GF-D8 (cell line): ENCODE measurements at places on chromosomes 11 and 22.

GRCh38 chr11:2519862-2520735 is 75.3 kb downstream of the KCNQ1 start:
- no peak for DNase-seq

DNA sequence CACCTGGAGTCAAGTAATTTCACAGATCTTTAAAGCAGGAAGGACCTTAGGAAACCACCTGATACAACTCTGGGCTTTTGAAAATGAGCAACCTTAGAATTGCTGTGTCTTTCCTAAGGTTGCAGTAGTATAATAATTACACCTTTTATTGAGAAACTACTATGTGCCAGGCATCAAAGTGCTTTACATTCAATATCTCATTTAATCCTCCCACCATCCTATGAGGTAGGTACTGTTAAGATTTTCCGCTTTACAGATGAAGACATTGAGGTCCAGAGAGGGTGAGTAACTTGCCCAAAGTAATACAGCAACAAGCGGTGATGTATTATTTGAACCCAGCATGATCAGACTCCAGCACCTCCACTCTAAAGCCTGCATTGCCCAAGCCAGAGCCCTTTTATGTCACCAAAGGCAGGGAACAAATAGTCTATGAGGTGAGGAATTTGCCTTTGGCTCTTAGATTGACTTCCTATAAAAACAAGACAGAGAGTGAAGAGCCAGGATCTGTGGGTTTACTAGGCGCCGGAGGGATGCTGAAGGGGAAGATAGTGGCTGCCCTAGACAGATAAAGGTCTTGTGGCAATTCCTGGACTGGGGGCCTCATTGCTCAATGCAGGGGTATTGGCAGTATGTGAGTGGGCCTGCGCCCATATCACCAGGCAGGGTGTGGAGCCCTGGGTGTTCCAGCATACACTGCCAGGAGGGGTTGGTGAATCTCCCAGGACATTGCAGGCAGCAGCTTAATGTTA is 157.1 kb downstream of the FBXO7 start:
- no peak for DNase-seq

DNA sequence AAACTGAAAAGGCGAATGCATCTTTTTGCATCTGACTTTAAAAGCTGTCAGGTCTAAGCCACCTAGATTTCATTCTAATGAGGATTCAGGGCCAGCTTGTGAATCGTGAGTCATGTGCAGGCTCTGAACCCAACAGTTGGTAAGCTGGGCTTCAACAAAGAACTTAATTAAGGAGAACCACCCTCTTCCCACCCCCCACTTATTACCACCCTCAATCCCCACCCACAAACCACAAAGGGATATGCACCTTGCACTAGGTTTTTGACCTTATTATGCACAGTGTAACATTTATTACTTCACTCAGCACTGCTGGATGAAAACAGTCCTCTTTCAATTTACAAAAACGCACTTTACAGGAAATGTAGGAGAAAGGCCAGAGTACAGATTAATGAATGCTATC is 94.1 kb upstream of the LIN7C start:
- DNase-seq = no peak

GRCh38 chr11:73288192-73288872 is 16.2 kb downstream of the P2RY6 start:
- peak; percentile 19 for DNase-seq

- no peak for DNase-seq
Measured at GRCh38 chr11:6473451-6474412, at the start of gene TRIM3. Gene TRIM3, minus strand, starts transcription at chr11:6473941. Its CDS starts 8,246 bp downstream, at chr11:6465695.

GRCh38 chr11:133202816-133203215 is 329.5 kb downstream of the OPCML start:
- DNase-seq = no peak

GRCh38 chr22:23305321-23305910 is 125.1 kb downstream of the BCR start:
- no peak for DNase-seq

GRCh38 chr11:96228910-96229309 is 114.1 kb downstream of the MAML2 start:
- DNase-seq = no peak

- DNase-seq = no peak
Measured at GRCh38 chr11:5083602-5084001, 14.2 kb downstream of the OR52E1 start.

- no peak for DNase-seq
Measured at GRCh38 chr11:47409440-47410369, 1.3 kb downstream of the SLC39A13 start.

DNA sequence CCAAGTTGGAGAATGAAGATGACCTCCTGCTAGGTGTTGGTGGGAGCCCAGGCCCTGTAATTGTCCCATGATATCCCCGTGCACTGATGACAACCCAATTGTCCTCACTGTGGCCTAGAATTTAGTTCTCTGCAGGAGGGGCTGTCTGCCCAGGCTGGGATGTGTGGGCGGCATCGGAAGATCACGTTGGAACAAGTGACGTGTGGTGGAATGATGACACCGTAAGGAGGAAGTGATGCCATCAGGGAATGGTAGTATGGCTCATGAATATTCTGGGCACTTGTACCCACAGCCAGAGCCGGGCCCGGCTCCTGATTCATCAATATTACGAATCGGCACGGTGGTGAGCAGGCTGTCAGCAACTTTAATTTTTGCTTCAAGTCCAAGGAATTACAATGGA is 111.6 kb downstream of the MIAT start:
- DNase-seq = no peak

DNA sequence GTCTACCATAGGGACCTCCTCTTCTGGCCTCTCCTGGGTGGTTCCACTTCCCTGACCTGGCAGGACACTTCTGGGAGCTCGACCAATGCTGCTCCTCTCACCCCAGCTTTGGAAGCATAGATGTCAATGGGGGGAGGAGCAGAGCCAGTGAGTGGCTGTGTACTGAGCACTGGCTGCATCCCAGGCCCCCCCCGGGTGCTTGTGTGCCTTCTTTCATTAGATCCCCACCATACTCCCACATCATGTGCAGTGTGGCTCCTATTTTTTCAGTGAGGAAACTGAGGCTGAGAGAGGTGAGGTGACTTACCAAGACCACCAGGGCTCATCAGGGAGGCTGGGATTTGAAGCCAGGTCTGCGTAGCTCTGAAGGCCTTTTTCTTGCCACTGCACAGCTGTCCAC is 44.3 kb downstream of the LRRC32 start:
- DNase-seq = no peak

GRCh38 chr11:111736621-111737443 is 29.4 kb downstream of the PPP2R1B start:
- no peak for DNase-seq

GRCh38 chr11:12077535-12078280 is 32.7 kb upstream of the MICAL2 start:
- no peak for DNase-seq

DNA sequence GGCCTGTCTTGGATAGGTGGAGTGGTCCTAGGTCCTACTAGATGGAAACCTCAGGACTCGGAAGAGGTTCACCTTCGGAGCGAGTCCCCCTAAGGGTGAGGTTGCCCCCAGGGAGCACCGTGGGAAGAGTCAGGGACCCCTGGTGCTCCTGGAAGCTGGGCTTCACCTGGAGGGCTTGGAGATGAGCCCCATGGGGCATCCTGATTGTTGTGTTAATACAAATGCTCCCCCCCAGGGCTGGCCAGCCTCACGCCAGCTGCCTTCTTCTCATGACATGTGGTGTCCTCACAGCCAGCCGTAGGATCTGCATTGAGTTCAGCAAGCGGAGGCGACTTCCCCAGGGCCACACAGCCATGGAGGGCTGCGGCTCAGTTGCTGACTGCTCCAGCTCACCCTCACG is 1487.5 kb downstream of the BRD1 start:
- DNase-seq = no peak

DNA sequence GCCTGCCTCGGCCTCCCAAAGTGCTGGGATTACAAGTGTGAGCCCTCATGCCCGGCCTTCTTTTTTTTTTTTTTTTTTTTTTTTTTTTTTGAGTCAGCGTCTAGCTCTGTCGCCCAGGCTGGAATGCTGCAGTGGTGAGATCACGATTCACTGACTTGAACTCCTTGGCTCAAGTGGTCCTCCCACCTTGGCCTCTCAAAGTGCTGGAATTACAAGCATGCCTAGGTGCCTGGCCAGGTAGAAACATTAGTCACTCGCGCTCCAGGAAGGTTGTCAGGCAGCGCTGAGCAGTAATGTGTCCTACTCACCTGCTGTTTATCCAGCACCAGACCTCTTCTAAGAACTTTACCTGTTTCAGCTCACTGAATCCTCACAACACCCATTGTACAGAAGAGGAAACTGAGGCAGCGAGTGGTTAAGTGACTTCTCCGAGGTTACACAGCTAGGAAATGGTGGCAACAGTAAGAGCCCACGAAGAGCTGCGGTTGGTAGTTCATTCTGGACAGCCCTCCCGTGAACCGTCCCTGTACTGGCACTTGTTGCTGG is 496 bp upstream of the CST6 start:
- no peak for DNase-seq

DNA sequence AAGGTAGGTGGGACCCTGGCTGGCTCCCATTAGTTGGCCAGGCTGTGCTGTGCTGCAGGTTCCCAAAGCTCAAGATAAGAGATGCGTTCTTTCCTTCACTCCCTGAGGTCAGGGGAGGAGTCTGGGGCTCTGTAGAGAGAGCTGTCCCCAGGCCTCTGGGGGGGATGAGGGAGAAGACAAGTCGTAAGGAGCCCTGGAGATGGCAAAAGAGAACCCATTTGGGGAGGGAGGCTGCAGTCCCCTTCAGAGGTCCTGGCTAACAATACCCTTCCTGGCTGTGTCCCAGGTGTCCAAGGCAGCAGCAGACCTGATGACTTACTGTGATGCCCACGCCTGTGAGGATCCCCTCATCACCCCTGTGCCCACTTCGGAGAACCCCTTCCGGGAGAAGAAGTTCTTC is 916 bp downstream of the GNG3 start:
- no peak for DNase-seq

GRCh38 chr22:38951734-38952133 is 5.7 kb upstream of the APOBEC3A start:
- no peak for DNase-seq

DNA sequence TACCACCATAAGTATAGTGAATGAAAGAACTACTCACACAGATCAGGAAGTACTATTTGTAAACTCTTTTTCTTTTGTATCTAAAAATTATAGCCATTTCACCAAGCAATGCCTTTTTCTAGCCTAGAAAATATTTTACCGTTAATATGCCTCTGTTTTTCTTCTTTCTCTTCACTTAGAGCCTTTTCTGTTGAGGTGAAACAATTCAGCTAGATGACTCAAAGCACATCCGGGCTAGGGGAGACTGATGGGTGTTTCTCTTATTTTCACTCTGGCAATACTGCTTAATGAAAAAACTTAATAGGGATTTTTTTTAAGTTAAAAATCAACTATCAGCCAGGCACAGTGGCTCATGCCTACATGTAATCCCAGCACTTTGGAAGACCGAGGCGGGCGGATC is 93.3 kb downstream of the SGSM3 start:
- no peak for DNase-seq

GRCh38 chr22:21568347-21569075 is 997 bp downstream of the UBE2L3 start:
- no peak for DNase-seq

DNA sequence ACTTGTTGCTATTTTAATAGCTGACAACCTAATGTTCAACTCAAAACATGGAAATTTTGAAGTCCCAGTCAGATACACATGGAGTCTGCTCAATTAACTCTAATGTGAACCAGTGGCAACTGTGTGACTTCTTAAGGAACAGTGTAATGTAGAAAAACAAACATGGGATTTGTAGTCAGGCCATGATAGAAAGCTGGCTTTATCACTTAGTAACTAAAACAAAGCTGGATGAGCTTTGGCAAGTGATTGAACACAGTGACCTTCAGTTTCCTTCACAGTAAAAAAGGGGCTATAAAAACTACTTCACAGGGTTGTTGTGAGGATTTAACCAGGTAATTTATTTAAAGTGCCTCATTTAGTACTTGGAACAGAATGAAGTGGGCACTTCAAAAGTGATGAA is 62.6 kb downstream of the PRCP start:
- no peak for DNase-seq

GRCh38 chr11:101620026-101620425 is 36.2 kb upstream of the TRPC6 start:
- no peak for DNase-seq

DNA sequence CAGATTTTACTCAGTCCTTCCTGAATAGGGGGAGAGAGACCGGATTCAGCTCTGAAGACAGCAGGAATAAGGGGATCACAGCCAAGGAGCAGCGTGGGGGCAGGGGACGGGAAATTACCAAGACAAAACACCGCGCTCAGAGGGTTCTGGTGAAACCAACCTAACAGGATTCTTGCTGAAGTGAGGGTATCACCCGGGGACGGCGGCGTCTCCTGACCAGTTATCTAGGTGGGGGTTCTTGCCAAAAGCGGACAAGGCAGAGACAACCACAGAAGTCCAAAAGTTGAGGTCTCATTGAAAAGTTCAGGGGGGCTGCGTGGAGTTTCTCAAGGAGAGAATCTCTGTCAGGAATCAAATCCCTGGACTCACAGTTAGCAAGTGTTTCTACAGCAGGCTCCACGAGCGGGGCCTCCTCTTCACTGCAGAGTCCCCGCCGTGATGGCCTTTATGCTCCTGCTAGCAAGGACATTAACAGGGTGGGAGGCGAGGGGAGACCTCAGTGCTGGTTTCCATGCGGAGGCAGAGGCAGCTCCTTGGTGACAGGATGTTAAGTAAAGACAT is 291.0 kb downstream of the BRD1 start:
- no peak for DNase-seq

DNA sequence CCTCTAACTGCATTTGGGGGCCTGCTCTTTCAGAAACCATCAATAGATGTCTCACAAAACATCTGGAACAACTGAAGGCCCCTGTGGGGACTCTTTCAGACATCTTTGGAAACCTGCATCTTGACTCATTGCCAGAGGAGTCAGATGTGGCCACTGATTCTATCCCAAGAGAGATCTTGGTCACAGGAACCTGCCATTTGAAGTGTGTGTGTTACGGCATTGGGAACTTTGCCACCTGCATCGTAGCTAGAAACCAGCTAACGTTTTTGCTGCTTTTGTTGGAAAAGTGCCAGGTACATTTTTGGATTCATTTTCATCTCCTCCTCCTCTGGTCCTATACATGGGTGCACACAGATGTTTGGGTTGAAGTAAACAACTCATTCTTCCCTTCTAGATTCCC is 4.3 kb downstream of the SRRD start:
- no peak for DNase-seq
